ENCODE measurements at places on chromosomes 4 and X.

DNA sequence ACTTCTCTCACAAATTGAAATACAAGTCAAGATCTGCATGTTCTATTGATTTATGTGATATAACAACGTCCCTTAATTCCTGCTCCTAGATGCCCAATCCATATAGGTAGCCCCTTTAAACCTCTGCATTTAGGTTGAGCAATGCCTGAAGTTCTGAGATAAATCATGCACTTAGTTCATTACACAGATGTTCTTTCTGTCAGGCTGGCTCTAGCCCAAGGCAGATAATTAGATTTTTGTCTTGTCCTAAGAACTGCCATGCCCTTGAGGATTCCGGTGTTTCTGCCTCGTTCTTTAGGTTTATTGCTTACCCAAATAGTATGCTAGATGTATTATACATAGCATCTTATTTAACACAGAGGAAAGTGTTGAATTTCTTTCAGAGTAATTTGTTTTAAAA lies 143.1 kb downstream of the TRAM1L1 start:
- DNase-seq, result no peak

DNA sequence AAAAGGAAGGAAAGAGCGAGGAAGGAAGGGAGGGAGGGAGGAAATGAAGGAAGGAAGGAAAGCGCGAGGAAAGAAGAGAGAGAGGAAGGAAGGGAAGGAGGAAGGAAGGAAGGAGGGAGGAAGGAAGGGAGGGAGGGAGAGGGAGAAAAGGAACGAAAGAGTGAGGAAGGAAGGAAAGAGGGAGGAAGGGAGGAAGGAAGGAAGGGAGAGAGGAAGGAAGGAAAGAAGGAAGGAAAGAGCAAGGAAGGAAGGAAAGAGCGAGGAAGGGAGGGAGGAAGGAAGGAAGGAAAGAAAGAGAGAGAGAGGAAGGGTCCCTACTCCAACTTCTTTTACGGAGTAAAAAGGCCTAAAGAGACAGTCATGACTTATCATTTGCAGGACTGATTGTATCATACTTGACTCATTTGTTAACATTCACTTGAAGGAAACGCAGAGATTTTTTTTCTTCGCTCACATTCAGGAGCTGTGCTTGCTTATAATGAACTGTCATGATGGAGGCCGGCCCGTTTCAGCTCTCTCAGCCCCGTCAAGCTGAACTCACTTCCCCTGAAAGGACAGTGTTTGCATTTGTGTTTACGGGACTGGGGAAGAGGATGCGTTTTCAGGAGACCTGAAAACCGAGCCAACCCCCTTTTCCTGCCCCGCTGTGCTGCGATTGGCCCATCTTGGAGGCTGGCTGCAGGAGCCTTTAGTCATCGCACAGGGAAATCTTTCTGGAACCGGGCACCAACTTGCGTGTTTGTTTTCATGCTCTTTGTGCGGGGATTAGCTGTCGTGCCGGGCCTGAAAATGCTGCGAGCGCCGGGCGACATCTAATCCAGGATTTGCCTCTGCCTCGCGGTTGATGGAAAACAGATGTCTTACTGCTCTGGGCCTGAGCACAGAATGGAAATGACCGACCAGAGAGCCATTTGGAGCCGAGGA lies 17.8 kb downstream of the TRIM2 start:
- no peak for DNase-seq

- DNase-seq, result no peak
Measured at GRCh38 chrX:34877436-34877835, 65.2 kb upstream of the FAM47B start.

GRCh38 chrX:120310861-120311726 lies at the start of gene TMEM255A:
Gene TMEM255A (minus strand): TSS chrX:120311461. CDS start chrX:120311309, 152 bp downstream.
- no peak for DNase-seq

DNA sequence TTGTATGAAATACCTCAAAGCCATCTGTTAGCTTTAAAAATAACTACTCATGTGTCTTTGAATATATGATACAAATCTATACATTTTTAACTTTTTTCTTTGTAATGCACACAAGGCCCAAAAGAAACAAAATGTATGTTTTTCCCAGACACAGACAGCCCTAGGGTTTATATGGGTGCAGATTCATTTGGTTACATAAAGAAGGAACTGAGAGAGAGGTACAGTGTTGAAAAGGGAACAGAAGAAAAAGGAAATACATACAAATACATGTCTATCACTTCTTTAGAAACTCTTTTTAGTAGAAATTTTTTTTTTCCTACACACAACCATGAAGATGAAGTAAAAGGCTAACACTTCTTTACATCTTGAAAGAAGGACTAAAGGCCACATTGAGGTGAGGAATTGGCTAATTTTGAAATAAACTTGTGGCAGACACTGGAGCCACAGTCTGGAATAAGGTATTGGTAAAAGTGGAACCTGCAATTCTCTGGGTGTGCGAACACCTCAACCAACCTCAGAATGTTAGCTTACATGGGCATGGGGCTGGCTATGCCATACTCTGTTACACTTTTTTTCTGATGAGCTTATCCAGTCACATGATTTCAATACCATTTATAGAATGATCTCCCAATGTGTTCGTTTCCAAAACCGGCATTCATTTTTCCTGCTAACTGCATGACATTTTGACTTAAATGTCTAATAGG lies 67.9 kb downstream of the FAM47C start:
- DNase-seq, result no peak

DNA sequence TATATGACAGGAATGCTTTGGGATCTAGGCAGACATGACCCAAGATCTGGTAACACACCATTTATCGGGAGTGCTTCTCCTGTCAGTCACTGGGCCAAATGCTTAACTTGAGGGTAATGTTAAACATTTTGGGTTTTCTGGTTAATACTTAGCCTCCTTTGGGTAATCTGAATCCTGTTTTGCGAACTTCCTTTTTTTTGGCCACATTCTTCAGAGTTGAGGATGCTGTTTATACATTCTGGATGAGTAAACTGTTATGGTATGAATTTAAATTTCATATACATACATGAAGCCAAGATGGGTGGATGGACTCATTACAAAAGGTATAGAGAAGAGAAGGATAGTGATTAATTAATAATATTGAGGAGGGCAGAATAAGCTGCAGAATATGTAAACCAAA lies 36.1 kb downstream of the MID1IP1 start:
- DNase-seq, result no peak

- no peak for DNase-seq
Measured at GRCh38 chr4:93127489-93127888, 701.1 kb upstream of the ATOH1 start.

DNA sequence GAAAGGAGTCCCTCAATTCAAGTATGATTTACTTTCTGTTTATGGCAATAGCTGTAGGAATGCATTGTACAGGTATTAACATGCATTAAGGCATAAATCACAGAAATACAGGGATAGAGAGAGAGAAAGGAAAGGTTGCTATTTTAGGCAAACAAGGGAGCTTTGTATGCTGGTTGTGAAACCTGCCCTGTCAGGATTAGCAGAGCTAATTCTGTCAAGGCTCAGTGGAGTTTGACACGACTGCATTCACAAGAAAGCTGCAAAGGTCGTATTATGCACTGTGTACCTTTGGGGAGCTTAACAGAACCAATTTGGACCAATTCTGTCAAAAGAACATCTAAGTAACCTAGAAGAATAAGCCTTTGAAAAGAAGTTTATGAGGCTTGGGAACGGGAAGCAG lies 239.3 kb downstream of the GRIA2 start:
- DNase-seq, result no peak

DNA sequence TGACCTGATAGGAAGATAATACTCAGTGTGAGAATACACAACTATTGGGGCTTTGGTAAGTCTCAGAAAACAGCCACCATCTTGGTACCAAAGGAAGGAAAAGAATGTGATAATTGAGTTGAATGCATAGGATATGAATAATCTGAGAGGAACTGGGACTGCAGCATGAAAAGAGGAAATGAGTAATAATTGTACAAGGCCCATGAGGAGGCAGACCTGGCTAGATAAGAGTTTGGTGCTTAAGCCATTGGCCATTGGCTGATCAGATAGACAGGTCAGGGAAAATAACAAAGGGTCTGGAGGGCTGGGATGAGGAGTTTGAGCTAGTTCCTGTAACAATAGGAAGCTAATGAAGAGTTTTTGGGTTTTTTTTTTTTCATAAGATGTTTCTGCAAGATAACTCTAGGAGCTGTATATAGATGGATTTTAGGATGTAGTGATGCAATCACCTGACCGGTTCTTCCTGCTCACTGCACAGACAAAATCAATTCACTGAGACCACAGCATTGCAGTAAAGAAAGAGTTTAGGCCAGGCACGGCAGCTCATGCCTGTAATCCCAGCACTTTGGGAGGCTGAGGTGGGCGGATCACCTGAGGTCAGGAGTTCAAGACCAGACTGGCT lies 5.3 kb upstream of the TRMT2B start:
- peak; percentile 20 for DNase-seq

DNA sequence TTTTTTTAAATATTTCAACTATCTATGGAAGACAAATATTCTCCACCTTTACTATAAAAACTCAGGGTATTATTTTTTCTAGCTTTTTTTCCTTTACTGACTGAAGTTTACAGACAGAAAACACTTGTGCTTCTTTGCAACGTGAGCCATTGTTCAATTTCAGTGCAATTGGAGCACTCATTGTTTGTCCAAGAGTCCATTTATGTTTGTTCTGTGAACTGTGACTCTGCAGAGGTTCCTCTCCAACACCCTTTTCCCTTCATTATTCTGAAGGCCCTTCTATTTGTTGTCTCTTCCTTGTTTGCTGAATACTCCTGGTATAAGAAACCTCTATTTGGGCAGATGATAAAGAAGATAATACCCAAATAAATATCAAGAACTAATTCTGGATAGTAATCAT lies 37.4 kb downstream of the DAPP1 start:
- DNase-seq, result no peak

DNA sequence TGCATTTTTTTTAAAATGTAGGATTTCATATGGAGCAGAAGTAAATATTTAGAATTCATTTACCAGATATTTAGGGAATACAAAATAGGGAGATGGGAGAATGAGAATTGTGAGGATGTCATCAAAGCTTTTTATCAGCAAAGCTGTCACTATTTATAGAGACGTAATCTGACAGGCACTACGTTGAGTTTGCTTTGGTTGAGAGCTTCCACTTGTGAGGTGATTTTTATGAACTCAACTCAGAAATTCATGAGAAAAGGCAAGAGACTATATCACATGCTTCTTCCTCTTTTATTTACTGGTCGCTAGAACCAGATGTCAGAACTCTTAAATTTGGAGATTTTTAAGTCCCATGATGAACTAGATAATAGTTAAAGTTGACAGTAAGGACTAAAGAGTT lies 211.2 kb downstream of the GBA3 start:
- DNase-seq, result no peak

GRCh38 chrX:149829751-149830191 lies 48.0 kb downstream of the MAGEA9 start:
- DNase-seq, result no peak

DNA sequence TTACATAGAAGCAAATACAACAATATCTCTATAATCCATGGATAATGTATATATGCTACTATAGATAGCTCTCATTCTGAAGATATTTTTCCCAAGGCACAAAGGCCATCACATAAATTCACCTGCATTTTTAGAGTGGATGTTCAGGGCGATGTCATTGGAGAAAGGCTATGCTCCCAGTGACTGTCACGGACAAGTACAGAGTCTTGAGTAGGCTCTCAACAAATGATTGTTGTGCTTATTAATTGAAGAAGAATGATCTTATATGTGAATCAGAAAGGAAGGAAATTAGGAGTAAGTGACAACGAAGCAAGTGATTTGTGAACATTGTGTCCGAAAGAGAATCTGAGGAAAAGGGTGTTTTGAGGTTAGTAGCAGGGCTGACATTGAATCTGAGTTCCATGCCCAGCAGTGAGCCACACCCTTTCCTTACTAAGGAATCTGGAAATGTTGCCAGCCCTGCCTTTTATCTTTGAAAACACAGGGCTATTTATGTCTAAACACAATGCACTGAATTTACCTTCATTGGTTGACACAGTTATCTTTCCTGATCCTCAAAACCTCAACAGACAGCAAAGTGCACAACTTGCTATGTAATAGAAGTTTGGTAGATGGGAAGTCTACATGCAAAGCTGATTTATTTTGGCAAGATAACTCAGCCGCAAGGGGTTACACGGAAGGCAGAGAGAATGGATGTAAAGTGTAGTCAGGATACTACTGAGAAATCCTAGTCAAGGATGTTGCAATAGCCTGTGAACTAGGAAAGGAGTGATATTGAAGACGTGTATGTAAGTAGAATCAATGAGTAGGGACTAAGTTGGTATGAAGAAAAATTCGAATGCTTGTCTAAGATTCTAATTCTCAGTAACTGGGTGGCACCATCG lies 50.4 kb downstream of the SORBS2 start:
- no peak for DNase-seq

GRCh38 chr4:170001011-170001744 lies 25.0 kb downstream of the MFAP3L start:
- no peak for DNase-seq

GRCh38 chr4:42489095-42489494 lies 91.8 kb downstream of the SHISA3 start:
- DNase-seq, result no peak

GRCh38 chr4:14874990-14875389 lies 127.3 kb upstream of the CPEB2 start:
- no peak for DNase-seq

DNA sequence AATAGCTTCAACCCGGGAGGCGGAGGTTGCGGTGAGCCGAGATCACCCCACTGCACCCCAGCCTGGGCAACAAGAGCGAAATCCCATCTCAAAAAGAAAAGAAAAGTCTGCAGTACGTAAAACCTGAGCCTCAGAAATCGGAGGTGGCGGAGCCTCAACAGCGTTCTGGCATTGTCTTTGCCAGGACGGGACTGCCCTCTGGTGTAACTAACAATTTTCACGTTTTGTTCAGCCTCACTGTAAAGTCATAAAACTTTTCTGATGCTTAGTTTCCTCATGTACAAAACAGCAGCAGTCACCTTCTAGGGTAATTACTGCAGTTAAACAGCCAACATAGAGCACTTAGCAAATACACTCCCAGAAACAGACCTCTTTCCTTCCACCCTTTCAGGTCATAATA lies 121.7 kb downstream of the RBM47 start:
- no peak for DNase-seq

- no peak for DNase-seq
Measured at GRCh38 chrX:40004921-40005291, 92.9 kb downstream of the BCOR start.

GRCh38 chr4:141638230-141638629 lies 1.8 kb downstream of the IL15 start:
- DNase-seq, result no peak

DNA sequence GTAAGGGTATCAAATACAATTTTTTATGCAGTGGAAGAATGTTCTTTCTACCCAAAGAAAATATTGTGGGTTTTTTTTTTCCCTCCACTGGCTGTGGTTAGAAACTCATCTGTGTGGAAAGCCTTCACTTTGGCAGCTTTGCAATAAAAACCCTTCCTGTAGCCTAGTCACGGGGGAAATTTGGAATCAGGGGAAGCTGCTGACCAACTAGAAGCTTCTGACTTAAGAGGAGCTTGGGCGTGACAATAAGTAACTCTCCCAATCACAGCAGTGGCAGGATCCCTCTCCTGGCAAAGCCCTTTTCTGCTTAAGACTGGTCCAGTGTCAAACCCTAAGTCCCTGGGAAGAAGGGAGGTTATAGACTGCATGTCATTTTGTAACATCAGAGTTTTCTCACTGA lies 87.9 kb downstream of the LRRC66 start:
- DNase-seq, result no peak

All from OCI-LY7 (cell line).